ENCODE measurements at places on chromosomes 11 and 22.

- no peak for DNase-seq
Observed at GRCh38 chr11:65026810-65027209, 429 bp upstream of the SNX15 start.

- no peak for DNase-seq
Observed at GRCh38 chr22:49405590-49405989, 422.1 kb downstream of the BRD1 start.

GRCh38 chr22:44723801-44724200, 21.8 kb downstream of the PRR5 start:
- DNase-seq, result no peak

GRCh38 chr11:104238916-104239315, 75.0 kb upstream of the PDGFD start:
- no peak for DNase-seq

- DNase-seq, result no peak
Observed at GRCh38 chr11:44159848-44160721, 64.6 kb downstream of the EXT2 start.

DNA sequence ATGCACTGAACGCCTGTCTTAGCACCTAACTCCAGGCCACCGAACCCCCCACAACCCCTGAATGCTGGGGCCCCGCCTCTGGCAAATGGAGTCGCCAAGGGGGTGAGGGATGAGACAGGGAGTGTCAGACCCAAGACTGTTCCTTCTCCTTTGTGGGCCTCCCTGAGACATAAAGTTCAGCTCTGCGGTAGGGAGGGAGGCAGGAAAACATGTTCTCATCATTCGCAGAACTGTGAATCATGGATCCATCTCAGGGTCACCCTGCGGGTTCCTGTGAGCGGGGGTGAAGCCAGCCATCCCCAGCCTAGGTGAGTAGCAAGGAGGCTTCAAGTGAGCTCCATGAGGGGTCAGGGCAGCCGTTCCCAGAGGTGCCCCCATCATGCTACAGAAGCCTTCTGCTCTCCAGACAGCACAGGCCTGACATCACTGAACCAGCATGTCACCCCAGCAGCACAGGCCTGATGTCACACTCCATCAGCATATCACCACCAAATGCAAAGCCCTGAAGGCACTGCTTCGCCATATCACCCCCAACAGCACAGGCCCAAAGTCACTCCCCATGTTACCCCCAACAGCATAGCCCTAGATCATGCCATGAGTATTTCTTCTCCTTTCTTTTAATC, 27.2 kb downstream of the TMPRSS6 start:
- no peak for DNase-seq

DNA sequence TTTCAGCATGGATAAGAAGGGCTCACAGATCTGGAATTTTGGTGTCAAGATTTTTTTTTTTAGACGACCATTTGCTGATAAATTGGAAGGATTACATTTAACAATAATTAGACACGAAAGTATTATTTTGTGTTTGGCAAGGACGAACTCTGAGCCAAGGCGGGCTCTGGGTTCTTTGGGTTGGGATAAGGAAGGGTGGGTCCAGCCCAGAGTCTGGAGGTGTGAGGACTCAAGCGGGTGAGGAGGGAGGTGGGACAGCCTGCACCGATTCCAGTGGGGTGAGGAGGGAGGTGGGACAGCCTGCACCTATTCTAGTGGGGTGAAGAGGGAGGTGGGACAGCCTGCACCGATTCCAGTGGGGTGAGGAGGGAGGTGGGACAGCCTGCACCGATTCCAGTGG, 4.1 kb downstream of the B3GAT1 start:
- no peak for DNase-seq

GRCh38 chr11:124643605-124644425, 21.2 kb downstream of the TBRG1 start:
- no peak for DNase-seq

DNA sequence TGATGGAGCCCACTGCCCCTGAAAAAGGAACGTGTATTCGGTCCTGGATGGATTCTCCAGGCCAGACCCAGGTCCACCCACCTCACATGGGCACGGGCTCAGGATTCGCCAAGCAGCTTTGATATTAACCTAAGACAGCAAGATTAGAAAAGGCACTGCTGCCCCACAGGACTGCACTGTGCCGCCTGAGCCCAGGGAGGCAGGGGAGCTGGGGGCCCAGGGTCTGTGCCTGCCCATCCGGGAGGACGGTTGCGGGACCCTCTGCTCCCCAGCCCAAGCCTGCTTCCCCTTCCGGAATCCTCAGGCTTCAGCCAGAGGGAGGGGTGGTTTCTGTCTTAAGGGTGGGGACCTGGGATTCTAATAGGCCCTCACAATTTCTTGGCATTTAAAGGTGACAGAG, 13.5 kb upstream of the VSIG10L2 start:
- no peak for DNase-seq

DNA sequence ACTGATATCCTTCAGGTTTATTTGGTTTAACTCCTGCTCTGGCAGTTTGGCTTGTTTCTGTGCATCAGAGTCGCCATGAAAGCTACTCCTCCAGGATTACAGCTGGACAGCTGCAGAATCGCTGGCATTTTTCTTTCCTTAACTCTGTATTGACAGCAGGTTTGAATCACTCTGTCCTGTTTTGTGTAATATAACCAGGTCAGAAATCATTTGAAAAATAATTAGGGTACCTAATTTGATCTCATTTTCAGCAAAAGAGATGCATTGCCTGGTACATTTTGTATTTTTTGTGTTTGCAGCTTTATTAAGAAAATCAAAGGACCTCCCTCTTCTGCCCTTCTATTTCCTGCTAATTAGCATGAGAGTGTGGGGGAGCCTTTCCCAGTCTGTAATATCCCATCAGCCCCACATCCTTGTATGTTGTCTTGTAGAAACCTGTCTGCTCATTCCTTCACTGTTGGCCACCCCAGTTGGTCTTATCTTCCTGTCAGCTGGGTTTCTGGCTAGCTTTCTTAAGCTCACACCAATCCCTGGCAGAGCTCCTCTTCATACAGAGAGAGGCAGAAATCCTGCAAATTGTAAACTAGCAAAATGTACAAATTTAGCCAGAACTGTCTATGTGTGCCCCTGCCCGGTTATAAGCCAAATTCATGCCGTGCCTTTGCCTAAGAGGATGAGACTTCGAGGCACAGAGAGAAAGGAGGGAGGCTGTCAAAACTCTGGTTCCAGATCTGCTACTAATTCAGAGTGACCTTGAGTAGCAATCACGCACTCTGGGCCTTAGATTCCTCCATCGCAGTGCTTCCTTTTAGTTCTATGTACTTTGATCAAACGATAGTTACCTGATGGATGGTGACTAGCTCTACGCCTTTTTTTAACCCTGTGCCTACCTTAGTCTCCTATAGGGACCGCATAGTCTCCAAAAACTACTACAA, 200.6 kb downstream of the NAV2 start:
- DNase-seq, result no peak

DNA sequence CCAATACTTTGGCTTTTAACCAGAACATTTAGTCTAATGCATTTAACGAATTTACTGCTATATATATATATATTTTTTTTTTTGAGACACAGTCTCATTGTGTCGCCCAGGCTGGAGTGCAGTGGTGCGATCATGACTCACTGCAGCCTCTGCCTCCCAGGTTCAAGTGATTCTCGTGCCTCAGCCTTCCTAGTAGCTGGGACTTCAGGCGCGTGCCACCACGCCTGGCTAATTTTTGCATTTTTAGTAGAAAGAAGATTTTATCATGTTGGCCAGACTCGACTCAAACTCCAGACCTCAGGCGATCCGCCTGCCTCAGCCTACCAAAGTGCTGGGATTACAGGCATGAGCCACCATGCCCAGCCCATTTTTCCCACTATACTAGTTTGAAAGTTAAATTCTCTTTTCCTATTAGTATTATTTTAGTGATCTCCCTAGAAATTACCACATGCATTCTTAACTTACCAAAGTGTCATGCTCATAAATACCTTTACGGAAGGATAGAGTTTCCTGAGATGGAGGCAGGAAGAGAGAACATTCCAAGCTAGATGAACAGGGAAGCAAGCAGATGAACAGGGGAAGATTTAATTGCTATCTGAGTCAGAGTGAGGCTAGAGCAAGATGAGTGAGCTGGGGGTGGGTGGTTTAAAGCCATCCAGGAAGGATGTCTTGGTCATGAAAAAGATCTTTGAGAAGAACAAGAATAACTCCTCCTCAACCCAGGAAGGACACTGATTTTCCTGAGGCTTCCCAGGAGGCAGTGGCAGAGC, 4.4 kb upstream of the PGAP2 start:
- no peak for DNase-seq

DNA sequence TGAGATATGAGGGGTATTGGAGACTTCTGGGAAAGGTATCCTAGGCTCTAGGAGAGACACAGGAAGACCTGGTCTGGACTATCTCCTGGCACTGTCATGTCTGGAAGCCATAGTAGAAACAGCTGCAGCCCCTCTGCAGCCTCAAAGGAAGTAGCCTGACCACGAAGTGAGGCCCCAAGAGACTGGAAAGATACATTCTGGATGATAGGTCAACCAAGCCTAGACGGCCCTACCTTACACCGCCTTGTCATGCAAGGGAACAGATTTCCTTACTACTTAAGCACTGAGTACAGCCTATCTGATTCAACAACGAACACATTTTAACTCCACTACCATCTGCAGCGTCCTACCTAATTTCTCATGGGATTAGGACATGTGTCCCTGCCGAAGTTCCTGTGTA, 31.1 kb downstream of the UQCR10 start:
- no peak for DNase-seq

- no peak for DNase-seq
Observed at GRCh38 chr11:24056051-24056450, 440.8 kb upstream of the LUZP2 start.

DNA sequence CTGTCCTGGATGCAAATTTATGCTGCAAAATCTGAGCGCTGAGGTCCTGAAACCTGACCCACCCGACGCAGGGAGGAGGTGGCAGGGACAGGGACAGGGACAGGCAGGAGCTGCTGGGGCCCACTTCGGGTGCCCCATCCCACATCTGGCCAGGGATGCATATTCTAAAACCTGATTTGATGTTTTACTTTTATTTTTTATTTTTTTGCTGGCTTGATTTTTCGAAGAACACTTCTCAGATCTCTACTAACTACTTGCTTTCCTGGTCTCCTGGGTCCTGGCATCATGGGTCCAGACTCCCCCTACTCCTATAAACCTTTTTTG, 652 bp upstream of the PVALB start:
- no peak for DNase-seq

DNA sequence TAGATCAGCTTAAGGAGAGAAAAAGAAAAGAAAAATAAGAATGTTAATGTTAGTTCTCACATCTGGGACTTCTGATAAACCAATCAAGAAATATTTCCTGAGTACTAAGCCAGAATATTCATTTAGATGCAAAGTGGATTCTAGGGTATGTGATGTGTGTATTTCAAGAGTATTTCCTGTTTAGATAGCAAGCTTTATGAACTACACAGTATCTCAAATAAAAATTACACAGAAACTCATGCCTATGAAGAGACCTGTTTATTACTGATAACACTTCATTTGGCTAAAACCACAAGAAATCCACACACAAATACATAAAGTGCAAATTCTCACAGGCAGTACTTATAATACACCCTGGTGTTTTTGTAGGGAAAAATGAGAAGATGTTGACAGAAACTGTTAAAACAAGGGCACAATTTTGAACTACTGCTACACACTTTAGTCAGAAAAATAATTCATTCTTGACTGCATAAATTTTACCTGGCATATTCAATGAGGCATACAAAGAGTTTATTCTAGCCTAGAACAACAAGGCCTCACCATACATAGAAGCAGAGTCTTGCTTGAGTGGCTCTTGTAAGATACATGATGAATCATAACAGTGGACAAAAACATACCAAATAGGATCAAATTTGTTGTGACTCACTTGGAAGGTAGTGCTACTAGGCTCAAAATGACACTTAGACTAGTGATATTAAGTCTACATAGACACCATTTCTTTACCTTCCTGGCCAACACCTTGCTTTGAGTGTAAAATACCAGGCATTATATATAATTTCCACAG, 18.8 kb upstream of the P4HA3 start:
- no peak for DNase-seq

DNA sequence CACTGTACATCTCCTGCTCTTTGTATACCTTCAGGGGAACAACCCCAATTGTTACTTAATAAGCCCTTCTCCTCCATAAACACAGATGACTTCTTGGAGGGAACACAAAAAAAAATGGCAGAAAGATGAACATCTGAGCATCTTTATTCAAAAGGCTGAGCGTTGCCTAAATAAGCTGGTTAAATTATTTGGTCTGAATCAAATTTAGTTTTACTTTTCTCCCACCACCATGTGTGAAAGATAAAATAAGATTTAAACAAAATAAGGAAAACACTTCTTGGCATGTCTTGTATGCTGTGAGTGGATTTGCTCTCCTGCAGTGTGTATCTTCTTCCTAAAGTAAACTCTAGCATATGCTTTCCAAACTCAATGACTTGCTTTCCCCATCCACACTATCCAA, 137.9 kb downstream of the DCDC1 start:
- no peak for DNase-seq

DNA sequence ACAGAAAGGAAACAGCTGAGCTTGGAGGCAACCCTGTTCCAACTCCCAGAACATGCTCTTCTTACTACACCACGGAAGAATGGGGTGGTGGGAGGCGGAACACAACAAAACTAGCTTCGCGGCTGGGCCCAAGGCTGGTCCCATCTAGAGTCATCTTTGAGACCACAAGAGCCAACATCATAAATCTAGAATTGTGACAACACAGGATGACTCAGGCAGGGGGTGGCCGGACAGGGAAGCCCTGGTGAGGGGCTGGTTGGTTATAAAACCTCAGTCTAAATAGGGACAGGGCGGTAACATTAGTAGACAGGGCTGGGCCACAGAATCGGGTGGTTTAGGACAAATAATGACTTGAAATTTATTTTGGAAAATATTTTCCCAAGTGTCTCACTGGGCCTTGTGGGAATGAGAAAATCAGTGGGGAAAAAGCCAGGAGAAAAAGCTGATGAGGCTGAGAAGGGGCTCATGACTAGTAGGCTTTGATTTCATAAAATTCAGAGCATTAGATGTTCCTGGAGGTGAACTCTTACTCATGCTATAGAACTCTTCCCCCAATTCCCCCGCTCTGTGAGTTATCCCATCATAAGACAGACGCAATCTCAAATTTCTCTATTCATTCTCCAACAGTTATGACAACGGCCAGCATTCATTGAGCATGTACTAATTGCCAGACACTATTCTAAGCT, 151.8 kb upstream of the TIMP3 start:
- no peak for DNase-seq

DNA sequence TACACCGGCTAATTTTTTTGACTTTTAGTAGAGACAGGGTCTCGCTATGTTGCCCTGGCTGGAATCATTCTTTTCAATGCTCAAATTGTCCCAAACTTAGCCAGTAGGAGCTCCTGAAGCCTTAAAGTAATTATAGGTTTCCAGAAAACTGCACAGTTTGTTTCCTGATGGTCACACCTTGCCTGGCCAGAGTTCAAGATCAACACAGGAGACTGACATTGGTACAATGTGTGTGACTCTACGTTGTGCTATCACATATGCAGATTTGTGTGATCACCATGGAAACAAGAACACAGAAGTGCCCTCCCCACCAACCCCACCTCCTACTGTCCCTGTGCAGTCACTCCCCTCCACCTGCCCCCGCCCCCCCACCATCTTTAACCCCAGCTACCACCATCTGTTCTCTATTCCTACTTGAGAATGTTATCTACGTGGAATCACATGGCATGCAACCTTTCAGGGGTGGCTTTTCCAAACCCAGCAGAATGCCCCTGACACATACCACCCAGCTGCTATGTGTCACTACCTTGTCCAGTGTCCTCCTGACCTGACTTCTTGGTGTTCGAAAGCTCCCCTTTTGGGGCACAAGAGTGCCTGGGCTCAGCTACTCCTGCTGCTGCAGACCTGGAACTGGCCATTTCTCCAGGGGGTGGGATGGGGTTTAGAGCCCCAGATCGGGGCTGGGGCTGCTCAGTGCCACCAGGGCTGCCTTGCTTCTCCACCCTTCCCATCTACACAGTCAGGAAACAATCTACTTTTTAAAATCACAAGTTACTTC, 6.1 kb upstream of the NAP1L4 start:
- DNase-seq, result no peak
